ENCODE measurements at places on chromosomes 3 and 15.

- no peak for DNase-seq
Measured at GRCh38 chr3:192022412-192022811, 561.4 kb downstream of the PYDC2 start.

GRCh38 chr3:8575364-8576104 lies 69.1 kb downstream of the SSUH2 start:
- DNase-seq: no peak

DNA sequence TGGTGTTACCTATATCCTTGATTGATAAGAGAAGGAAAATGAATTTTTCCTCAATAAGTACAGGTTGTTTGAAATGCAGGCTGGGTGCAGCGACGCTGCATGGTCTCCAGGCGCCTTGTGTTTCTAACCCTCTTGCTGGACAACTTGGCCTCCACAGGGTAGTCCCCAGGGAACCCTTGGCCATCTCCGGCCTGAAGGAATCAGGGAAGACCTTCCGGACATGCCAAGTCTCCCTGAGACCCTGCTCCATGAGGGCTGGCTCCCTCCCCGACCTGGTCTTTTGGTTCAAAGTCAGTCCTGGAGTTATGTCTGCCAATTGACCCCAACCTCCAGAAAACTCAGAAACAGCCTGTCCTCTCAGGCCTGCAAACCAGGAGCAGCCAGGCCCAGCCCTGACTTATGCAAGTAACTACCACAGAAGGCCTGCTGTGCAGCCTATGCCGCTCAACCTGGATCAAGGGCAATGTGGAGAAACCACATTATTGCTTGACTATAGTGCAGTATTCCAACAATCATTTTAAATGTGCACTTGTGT lies 98.3 kb downstream of the LIPC start:
- DNase-seq: no peak

GRCh38 chr3:55742832-55743136 lies 255.7 kb upstream of the WNT5A start:
- DNase-seq: no peak

DNA sequence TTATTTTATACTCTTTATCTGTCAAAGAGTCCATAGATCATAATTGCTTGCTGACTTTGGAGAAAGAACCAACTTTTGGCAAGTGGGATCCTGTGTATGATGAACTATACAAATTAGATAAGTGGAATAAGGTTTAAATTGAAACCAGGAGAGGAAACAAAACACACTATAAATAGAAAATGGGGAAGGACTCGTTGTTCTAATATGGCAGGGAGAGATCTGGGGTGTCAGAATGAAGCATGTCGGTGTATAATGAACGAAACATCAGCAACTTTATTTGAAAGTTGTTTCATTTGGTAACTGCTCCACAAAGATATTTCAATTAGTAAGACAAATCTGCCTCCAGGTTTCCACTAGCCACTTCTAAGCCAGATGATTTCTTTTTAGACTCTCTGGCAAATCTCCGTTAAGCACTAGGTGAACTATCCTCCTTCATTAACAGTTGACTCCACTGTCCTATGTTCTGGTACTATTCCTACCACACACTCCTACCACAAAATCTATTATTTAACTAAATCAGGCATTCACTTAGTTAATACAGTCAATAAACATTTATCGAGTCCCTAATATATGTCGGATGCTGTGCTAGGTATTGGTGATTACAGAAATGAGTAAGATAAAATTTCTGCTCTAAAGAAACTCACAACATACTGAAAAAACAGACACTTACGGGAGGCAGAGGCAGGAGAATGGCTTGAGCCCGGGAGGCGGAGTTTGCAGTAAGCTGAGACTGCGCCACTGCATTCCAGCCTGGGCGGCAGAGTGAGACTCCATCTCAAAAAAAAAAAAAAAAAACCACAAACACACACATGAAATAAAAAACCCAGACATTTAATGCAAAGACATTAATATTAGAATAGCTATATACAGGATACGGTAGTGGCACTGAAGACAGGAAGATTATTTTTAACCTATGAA lies 20.1 kb downstream of the SLC15A2 start:
- DNase-seq: no peak

GRCh38 chr15:26049900-26050657 lies 187.0 kb upstream of the ATP10A start:
- DNase-seq: no peak
